ENCODE measurements at places on chromosomes 6 and 20.

GRCh38 chr6:170097505-170098427 is 193.1 kb downstream of the DLL1 start:
- no peaks in the 10 kb centered on the region for H3K27me3 ChIP-seq
- H3K4me3 ChIP-seq, result no peak overlapping the region
- no peaks in the 10 kb centered on the region for H3K4me1 ChIP-seq
- H3K27ac ChIP-seq, result no peak overlapping the region

DNA sequence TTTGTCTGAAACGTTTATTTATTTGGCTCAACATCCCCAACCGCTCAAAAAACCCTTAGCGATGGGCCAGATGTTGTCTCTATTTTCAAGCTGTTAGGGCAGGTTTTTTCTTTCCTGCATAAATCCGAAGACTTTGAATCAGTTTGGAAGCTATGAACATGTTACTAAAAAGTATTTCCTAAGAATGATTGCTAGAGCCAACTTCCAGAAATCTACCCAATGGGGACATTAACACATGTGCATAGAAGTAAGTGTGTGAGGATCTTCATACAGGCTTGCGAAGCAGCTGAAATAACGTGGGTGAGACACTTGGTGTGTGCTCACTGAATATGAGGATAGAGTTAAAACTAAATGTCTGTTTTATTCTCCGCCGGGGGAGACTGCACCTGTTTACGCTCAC is 106.8 kb downstream of the BCAS1 start:
- H3K27me3 ChIP-seq, result no peaks in the 10 kb centered on the region
- H3K4me3 ChIP-seq, result no peak overlapping the region
- peaks cover 36% of the 10 kb centered on the region for H3K4me1 ChIP-seq
- no peak overlapping the region for H3K27ac ChIP-seq
- no peaks in the 10 kb centered on the region for H3K36me3 ChIP-seq

DNA sequence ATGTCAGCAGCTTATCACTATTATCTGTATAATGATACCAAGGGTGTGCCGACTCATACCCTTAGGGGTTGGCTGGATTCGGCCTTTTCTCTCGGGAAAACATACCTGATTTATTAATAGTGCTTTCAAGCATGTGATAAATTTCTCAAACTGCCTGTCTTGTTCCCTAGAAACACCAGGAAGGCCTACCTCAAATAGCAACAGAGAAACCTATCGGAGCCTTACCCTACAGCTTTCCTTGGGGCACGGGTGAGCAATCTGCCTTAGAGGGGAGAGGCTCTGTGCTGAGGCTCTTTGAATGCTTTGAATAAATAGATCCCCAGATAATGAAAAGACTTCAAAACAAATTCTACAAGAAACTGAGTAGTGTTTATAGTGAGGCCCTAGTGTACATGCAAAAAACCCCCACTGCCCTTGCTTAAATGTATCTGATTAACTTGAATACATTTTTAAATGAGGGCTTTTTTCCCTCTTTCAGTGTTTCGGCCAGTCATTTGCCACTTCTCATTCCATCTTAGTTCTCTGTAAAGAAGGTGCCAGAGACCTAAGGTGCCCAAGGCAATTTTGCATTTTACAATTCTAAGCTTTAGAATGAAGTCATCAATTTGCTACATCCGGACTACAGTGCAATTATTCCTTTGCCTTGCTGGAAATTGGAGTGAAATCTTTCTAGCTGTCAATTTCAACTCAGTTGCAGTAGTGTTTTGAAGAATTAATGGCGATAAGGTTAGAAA is 320.1 kb downstream of the ESR1 start:
- no peaks in the 10 kb centered on the region for H3K4me1 ChIP-seq
- H3K36me3 ChIP-seq, result no peaks in the 10 kb centered on the region
- no peaks in the 10 kb centered on the region for H3K27me3 ChIP-seq
- H3K27ac ChIP-seq, result no peak overlapping the region
- DNase-seq, result no peak
- H3K4me3 ChIP-seq, result no peak overlapping the region

DNA sequence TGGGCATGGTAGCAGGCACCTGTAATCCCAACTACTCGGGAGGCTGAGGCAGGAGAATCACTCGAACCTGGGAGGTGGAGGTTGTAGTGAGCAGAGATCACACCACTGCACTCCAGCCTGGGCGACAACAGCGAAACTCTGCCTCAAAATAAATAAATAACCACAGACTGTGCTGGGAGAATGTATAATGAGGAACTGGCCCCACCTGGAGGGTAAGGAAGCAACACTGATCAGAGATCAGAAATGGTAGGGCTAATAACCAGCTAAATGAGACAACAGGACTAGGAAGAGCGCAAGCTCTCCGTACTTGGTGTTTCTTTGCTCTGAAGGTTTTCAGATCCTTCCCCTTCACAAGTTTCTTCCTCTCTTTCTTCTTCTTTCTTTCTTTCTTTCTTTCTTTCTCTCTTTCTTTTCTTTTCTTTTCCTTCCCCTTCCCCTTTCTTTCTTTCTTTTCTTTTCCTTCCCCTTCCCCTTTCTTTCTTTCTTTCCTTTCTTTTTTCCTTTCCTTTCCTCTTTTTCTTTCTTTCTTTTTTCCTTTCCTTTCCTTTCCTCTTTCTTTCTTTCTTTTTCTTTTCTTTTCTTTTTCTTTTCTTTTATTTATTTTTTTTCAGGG is 14.6 kb downstream of the CCM2L start:
- H3K36me3 ChIP-seq, result no peaks in the 10 kb centered on the region
- H3K27me3 ChIP-seq, result peaks cover 81% of the 10 kb centered on the region
- H3K4me1 ChIP-seq, result peaks cover 1% of the 10 kb centered on the region
- no peak overlapping the region for H3K27ac ChIP-seq
- DNase-seq, result no peak

DNA sequence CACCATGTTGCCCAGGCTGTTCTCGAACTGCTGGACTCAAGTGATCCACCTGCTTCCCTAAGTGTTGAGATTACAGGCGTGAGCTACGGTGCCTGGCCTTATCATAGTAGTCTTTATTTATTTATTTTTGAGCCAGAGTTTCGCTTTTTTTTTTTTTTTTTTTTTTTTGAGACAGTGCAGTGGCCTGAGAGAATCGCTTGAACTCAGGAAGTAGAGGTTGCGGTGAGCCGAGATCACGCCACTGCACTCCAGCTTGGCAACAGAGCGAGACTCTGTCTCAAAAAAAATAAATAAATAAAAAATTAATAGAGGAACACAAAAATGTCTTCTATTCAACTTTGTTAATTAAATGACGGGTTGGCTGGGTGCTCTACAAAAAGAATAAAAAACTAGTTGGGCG is 12.9 kb downstream of the MAPRE1 start:
- H3K4me3 ChIP-seq, result no peak overlapping the region
- no peaks in the 10 kb centered on the region for H3K27me3 ChIP-seq
- H3K4me1 ChIP-seq, result no peaks in the 10 kb centered on the region
- H3K27ac ChIP-seq, result no peak overlapping the region
- H3K36me3 ChIP-seq, result peaks cover 29% of the 10 kb centered on the region
- no peak for DNase-seq

DNA sequence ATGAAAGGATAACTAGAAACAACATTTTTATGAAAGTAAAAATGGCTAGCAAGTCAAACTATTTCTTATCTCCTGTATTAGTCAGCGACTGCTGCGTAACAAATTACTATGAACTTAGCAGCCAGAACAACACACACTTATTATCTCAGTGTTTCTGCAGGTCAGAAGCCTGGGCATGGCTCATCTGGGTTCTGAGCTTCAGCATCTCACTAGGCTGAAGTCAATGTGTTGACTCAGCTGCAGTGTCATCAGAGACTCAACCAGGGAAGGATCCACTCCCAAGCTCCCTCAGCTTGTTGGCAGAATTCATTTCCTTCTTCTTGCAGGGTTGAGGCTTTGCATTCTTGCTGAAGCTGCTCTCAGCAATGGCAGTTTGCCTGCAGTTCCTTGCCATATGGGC is 33.2 kb upstream of the IGF2R start:
- H3K4me3 ChIP-seq, result no peak overlapping the region
- DNase-seq, result no peak
- H3K36me3 ChIP-seq, result no peaks in the 10 kb centered on the region
- H3K4me1 ChIP-seq, result no peaks in the 10 kb centered on the region
- no peaks in the 10 kb centered on the region for H3K27me3 ChIP-seq

DNA sequence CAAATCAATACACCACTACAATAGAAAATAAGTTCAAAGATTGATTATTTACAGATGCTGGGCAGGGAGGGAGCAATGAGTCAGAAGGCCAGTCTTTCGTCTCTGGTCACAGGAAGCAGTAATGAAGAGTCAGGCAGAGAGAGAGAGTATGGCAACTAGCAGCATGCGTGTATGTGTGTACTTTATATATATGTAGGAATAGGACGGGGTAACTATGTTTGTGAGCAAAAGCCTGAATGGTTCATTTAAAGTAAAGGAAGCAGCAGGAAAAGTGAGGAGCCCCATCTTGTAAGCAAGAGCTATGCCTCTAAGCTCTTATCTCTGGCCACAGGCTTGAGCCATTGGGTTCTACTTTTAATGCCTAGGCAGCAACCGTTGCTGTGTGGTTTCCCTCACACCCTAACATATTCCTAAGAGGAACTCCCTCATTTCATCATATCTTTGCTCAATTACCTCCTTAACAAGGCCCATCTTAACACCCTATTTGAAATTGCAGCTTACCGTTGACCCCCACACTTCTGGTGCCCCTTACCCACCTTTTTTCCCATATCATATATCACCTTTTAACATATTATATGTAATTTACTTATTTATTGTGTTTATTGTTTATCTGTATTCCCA is 66.6 kb downstream of the AFG1L start:
- H3K4me1 ChIP-seq, result no peaks in the 10 kb centered on the region
- H3K27ac ChIP-seq, result no peak overlapping the region
- H3K4me3 ChIP-seq, result no peak overlapping the region
- H3K27me3 ChIP-seq, result no peaks in the 10 kb centered on the region

GRCh38 chr20:17912916-17913315 is 55.7 kb downstream of the SNX5 start:
- no peak for DNase-seq
- no peak overlapping the region for H3K4me3 ChIP-seq
- no peak overlapping the region for H3K27ac ChIP-seq

GRCh38 chr20:60152792-60153191 is 194.6 kb downstream of the CDH26 start:
- DNase-seq, result no peak
- no peak overlapping the region for H3K4me3 ChIP-seq
- H3K27ac ChIP-seq, result no peak overlapping the region

- H3K36me3 ChIP-seq, result no peaks in the 10 kb centered on the region
- H3K27me3 ChIP-seq, result no peaks in the 10 kb centered on the region
- H3K4me1 ChIP-seq, result no peaks in the 10 kb centered on the region
- no peak overlapping the region for H3K27ac ChIP-seq
- DNase-seq, result no peak
These were observed 491.3 kb downstream of the MAFB start for GRCh38 chr20:40197691-40198090.

DNA sequence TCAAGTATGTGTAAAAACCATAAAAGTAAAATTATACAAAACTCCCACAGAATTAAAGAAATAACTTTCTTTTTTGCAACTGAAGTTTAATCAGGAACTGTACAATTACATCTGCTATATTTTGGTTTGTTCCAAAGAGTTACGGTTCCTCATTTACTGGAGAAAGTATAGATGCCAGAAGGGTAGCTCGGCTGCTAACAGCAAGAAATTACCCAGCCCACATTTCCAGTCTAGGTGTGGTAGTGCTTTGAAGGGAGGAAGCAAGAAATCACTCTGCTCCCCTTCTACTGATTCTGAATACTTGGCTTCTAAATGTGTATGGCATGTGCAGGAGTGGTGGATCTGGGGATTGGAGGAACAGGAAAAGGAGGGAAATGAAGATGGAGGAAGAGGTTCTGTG is 441.3 kb downstream of the CDC5L start:
- no peaks in the 10 kb centered on the region for H3K36me3 ChIP-seq
- no peak overlapping the region for H3K4me3 ChIP-seq
- peaks cover 18% of the 10 kb centered on the region for H3K4me1 ChIP-seq
- H3K27ac ChIP-seq, result no peak overlapping the region
- DNase-seq, result no peak

- no peaks in the 10 kb centered on the region for H3K27me3 ChIP-seq
- no peaks in the 10 kb centered on the region for H3K36me3 ChIP-seq
- H3K4me1 ChIP-seq, result 0 out of 2 replicates have a peak, but pooled peaks cover 4% of the 10 kb centered on the region
- no peak overlapping the region for H3K27ac ChIP-seq
These were observed 4.1 kb downstream of the CNBD2 start for GRCh38 chr20:35972462-35972861.

- H3K36me3 ChIP-seq, result no peaks in the 10 kb centered on the region
- DNase-seq, result no peak
- H3K27me3 ChIP-seq, result no peaks in the 10 kb centered on the region
These were observed 5.2 kb upstream of the HMGN3 start for GRCh38 chr6:79239536-79240168.

DNA sequence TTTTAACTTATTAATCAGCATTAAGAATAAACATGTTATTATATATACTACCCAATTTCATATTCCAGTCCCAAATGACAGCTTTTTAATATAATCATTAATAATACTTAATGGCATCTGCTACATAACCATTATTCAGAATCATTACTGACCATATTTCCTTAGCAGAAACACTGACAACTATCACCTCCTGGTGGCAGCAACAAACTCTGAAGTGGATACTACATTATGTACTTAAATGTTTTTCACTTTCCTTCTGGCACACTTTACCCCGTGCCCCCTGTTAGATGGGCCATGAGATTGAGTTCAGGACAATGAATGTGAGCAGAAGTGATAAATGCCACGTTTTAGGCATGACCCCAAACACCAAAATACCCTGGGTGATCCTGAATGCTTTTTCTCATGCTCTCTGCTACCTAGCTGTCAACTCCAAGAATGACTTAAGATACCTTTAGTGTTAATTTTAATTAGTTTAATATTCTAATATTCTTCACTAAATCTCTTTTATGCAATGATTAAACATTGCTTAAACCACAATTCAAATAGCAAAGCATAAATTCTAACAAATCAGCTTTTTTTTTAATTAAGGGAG is 77.1 kb downstream of the LMBRD1 start:
- no peak overlapping the region for H3K27ac ChIP-seq
- H3K36me3 ChIP-seq, result no peaks in the 10 kb centered on the region
- no peaks in the 10 kb centered on the region for H3K4me1 ChIP-seq
- DNase-seq, result peak; percentile 46
- H3K27me3 ChIP-seq, result no peaks in the 10 kb centered on the region

All from MM.1S (cell line).